Activated CD4-positive, alpha-beta T cell treated with anti-CD3 and anti-CD28 coated beads for 36 hours (primary cell): ENCODE measurements at places on chromosomes 2 and 18. TPM values are rescaled to one million over a fixed set of nuclear protein-coding genes. Genes with fewer than 3 reads are reported as not detected.

DNA sequence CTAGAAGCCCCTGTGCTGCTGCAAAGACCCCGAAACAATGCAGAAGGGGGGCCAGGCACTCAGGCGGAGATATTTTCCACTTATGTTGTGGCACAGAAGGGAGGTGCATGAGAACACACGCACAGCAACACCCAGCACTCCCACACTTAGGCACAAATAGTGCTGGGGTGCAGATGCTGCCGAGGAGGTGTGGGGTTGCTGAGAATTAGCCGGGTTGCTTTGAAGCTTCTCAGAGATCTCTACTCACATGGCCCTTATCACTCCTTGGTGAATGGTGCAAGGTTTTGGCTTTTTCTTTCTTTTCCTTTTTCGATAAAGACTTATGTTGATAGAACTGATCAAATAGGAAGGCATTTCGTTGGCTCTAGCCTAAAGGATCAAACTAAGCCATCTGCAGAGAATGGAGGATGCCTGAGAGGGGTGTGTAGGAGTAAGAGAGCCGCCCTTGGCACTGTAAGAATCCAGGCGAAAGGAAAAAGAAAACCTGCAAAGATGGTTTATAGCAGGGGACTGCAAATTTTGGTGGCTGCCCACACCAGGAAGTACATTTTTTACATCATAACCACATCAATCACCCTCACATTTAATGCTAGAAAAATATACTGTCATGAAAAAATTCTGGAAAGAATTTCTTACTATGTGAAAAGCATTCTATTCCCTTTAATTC lies 27.9 kb upstream of the FHL2 start:
- H3K27ac ChIP-seq, result no peak overlapping the region
- no peaks in the 10 kb centered on the region for H3K36me3 ChIP-seq
- H3K4me1 ChIP-seq, result peaks cover 20% of the 10 kb centered on the region
- no peak for DNase-seq
- no peak overlapping the region for H3K4me3 ChIP-seq

DNA sequence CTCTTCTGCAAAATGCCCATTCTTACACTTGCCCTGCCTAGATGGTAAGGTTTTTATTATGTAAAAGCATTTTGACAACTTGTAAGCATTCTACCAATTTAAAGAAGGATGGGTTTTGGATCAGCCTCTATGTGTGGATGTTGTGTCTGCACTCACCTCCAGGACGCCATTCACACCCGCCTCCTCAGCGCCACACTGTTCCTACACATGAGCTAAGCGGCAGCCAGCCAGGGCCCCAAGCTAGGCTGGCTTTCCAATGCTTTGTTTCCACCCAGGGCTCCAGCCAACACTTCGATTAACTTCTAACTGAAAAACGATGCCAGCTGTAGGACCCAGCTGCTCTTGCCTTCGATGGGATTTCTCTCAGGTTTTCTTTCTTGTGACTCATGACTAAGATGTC lies 73.3 kb upstream of the FZD7 start:
- no peaks in the 10 kb centered on the region for H3K36me3 ChIP-seq
- H3K27ac ChIP-seq, result no peak overlapping the region
- H3K4me3 ChIP-seq, result no peak overlapping the region

- no peak overlapping the region for H3K4me3 ChIP-seq
- peaks cover 1% of the 10 kb centered on the region for H3K4me1 ChIP-seq
Measured at GRCh38 chr2:127591221-127591923, 54.6 kb upstream of the GPR17 start.

DNA sequence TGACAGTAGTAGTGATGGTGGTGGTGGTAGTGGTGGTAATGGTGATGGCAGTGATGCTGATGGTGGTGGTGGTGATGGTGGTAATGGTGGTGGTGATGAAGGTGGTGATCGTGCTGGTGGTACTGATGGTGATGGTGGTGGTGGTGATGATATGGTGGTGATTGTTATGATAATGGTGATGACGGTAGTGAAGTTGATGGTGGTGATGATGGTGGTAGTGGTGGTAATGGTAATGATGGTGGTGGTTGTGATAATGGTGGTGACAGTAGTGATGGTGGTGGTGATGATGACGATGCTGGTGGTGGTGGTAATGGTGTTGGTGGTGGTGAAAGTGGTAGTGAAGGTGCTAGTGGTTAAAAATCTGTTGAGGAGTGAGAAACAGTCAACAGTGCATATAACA lies 125.6 kb downstream of the AFF3 start:
- H3K4me3 ChIP-seq, result no peak overlapping the region
- no peaks in the 10 kb centered on the region for H3K36me3 ChIP-seq
- H3K4me1 ChIP-seq, result no peaks in the 10 kb centered on the region
- DNase-seq, result no peak

- H3K27me3 ChIP-seq, result no peaks in the 10 kb centered on the region
- no peak overlapping the region for H3K27ac ChIP-seq
- no peaks in the 10 kb centered on the region for H3K36me3 ChIP-seq
- no peaks in the 10 kb centered on the region for H3K4me1 ChIP-seq
Measured at GRCh38 chr2:103669531-103669930, 907.7 kb downstream of the TMEM182 start.

DNA sequence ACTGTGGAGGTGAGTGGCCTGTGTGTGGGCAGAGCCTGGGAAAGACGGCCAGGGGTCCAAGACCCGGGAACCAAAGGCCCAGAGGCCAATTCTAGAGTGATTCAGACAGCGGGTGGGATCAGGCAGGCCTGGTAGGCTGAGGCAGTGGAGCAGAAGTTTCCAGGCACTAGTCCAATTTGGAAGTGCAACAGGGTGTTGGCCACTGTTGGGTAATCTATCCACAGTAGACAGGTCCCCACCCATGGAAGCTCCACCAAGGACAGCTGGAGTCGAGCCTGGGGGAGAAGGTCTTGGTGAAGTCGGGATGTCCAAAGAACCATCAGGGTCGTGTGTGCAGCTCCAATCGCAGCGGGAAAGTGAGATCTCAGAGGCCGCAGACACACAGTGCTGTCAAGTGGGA lies 125.8 kb upstream of the COPS8 start:
- H3K4me3 ChIP-seq, result no peak overlapping the region
- H3K36me3 ChIP-seq, result no peaks in the 10 kb centered on the region
- peaks cover 3% of the 10 kb centered on the region for H3K4me1 ChIP-seq
- no peak for DNase-seq
- H3K27ac ChIP-seq, result no peak overlapping the region

- peaks cover 2% of the 10 kb centered on the region for H3K27me3 ChIP-seq
- no peaks in the 10 kb centered on the region for H3K4me1 ChIP-seq
- H3K27ac ChIP-seq, result no peak overlapping the region
- H3K4me3 ChIP-seq, result no peak overlapping the region
- H3K36me3 ChIP-seq, result no peaks in the 10 kb centered on the region
Measured at GRCh38 chr2:118982039-118982438, 40.0 kb downstream of the MARCO start.

GRCh38 chr2:233356546-233357308 lies 2.4 kb downstream of the DGKD start:
- peak overlapping the region; percentile 80 for H3K27ac ChIP-seq
- H3K36me3 ChIP-seq, result peaks cover 39% of the 10 kb centered on the region
- no peaks in the 10 kb centered on the region for H3K27me3 ChIP-seq
- peak overlapping the region; percentile 83 for H3K4me3 ChIP-seq

- H3K27me3 ChIP-seq, result no peaks in the 10 kb centered on the region
- H3K4me1 ChIP-seq, result no peaks in the 10 kb centered on the region
- no peak overlapping the region for H3K4me3 ChIP-seq
- no peak for DNase-seq
- no peak overlapping the region for H3K27ac ChIP-seq
- no peaks in the 10 kb centered on the region for H3K36me3 ChIP-seq
Measured at GRCh38 chr18:55515941-55516710, 71.9 kb downstream of the TCF4 start.

DNA sequence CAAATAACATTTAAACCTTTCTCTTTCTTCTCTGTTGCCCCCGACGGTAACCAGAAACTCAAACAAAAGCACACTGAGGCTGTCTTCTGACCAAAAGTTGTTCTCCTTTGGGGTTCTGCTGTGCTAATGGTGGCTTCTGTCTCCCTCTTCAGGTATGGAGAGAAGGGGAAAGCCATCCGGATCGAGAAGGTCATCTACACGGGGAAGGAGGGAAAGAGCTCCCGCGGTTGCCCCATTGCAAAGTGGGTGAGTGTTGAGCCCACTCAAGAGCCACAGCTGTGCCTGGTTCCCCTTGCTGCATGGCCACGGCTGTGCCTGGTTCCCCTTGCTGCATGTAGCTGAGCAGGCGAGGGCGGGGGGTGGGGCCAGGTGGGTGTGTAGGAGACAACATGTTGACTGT lies 67.4 kb downstream of the BOLA3 start:
- peaks cover 25% of the 10 kb centered on the region for H3K36me3 ChIP-seq
- H3K4me1 ChIP-seq, result no peaks in the 10 kb centered on the region
- no peak overlapping the region for H3K4me3 ChIP-seq
- H3K27me3 ChIP-seq, result no peaks in the 10 kb centered on the region
- H3K27ac ChIP-seq, result no peak overlapping the region

- no peaks in the 10 kb centered on the region for H3K27me3 ChIP-seq
- H3K4me3 ChIP-seq, result no peak overlapping the region
- no peak overlapping the region for H3K27ac ChIP-seq
- H3K4me1 ChIP-seq, result peaks cover 14% of the 10 kb centered on the region
- no peaks in the 10 kb centered on the region for H3K36me3 ChIP-seq
- DNase-seq, result no peak
Measured at GRCh38 chr2:169476459-169476858, 2.8 kb upstream of the BBS5 start.

DNA sequence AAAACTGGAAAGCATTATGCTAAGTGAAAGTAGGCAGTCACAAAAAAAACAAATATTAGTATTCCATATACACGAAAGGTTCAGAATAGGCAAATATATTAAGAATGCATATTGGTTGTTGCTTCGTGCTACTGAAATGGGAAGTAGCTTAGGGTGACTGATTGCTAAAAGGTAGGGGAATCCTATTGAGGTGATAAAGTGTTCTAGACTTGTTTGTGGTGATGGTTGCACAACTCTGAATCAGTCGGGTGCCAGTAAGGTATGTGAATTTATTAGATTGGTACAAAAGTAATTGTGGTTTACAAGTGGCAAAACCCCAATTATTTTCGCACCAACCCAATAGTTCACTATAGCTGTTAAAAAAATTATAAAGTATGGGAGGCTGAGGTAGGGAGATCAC lies 20.7 kb downstream of the USP34 start:
- no peaks in the 10 kb centered on the region for H3K27me3 ChIP-seq
- H3K4me3 ChIP-seq, result no peak overlapping the region
- H3K27ac ChIP-seq, result no peak overlapping the region
- no peak for DNase-seq
- H3K36me3 ChIP-seq, result peaks cover 27% of the 10 kb centered on the region

GRCh38 chr2:236073246-236073645 lies 94.9 kb downstream of the GBX2 start:
- H3K4me1 ChIP-seq, result no peaks in the 10 kb centered on the region
- no peak for DNase-seq
- H3K36me3 ChIP-seq, result no peaks in the 10 kb centered on the region
- no peaks in the 10 kb centered on the region for H3K27me3 ChIP-seq

GRCh38 chr2:67515538-67515937 lies 118.4 kb downstream of the ETAA1 start:
- H3K4me1 ChIP-seq, result no peaks in the 10 kb centered on the region
- DNase-seq, result no peak
- no peak overlapping the region for H3K27ac ChIP-seq

- no peak overlapping the region for H3K27ac ChIP-seq
- H3K27me3 ChIP-seq, result no peaks in the 10 kb centered on the region
- no peak overlapping the region for H3K4me3 ChIP-seq
- H3K4me1 ChIP-seq, result no peaks in the 10 kb centered on the region
- no peak for DNase-seq
Measured at GRCh38 chr2:236979664-236980063, 106.0 kb upstream of the COPS8 start.

GRCh38 chr2:19569300-19569791 lies 210.9 kb upstream of the OSR1 start:
- DNase-seq, result no peak
- H3K4me1 ChIP-seq, result no peaks in the 10 kb centered on the region
- no peak overlapping the region for H3K27ac ChIP-seq
- H3K4me3 ChIP-seq, result no peak overlapping the region

DNA sequence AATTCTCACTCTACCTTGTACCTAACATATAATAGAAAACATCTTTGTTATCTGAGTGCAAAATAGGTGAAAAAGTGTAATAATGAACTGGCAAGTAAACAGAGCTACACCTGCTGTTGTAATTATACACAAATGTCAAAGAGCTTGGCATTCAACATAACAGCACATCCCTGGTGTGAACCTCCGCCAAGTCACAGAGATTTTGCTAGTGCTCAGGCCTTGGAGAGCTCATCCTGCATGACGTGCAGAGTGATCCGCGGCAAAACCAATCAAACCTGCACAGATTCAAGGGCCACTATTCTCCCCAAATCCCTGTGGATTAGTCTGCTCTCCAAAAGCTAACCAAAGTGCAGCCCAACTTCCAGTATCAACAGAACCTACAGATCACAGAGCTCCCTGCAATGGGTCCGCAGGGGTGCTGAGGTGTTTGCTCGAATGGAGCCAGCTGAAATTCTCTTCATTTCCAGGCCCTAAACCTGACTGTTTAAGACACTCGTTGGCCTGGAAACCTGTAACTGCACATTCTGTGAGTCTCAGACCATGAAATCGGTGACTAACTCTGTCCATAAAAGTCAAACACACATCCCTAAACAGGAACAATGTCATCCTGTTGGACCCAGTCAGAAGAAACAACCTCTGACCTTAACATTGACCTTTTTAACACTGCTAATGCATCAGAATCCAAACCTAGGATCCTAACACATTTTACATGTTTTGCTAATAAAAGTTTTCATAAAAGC lies 111.8 kb downstream of the EPB41L3 start:
- no peaks in the 10 kb centered on the region for H3K4me1 ChIP-seq
- DNase-seq, result no peak
- H3K36me3 ChIP-seq, result no peaks in the 10 kb centered on the region
- H3K4me3 ChIP-seq, result no peak overlapping the region

DNA sequence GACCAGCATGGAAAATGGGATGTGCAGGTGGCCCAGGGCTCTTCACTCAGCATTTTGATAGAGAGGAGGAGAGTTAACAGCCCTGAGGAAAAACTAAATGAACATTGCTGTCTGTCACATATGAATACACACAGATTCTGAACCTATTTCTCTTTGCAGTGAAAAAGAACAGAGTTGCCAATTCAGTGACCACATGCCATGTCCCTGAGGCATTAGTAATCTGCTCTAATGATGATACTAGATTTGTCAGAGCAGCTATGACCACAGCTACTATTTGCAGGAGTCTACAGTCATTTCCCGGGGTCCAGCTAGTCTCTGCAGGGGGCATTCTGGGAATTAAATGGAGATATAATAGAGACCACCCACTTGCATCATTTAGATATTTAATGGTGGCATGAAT lies 267.6 kb downstream of the TMX3 start:
- H3K4me3 ChIP-seq, result no peak overlapping the region
- no peaks in the 10 kb centered on the region for H3K36me3 ChIP-seq
- no peak for DNase-seq
- no peaks in the 10 kb centered on the region for H3K4me1 ChIP-seq
- H3K27ac ChIP-seq, result no peak overlapping the region
- H3K27me3 ChIP-seq, result no peaks in the 10 kb centered on the region

The PCARE gene
- not detected for total RNA-seq

The CNDP1 gene
- not detected for total RNA-seq

The SLC4A3 gene
- 0.05 TPM for total RNA-seq
